ENCODE measurements at places on chromosomes 1 and 21.

GRCh38 chr1:66542811-66543767 lies 9.1 kb downstream of the SGIP1 start:
- no peaks in the 10 kb centered on the region for H3K4me1 ChIP-seq
- H3K4me3 ChIP-seq = no peak overlapping the region
- H3K36me3 ChIP-seq = no peaks in the 10 kb centered on the region
- no peaks in the 10 kb centered on the region for H3K27me3 ChIP-seq
- peak; percentile 88 for DNase-seq

DNA sequence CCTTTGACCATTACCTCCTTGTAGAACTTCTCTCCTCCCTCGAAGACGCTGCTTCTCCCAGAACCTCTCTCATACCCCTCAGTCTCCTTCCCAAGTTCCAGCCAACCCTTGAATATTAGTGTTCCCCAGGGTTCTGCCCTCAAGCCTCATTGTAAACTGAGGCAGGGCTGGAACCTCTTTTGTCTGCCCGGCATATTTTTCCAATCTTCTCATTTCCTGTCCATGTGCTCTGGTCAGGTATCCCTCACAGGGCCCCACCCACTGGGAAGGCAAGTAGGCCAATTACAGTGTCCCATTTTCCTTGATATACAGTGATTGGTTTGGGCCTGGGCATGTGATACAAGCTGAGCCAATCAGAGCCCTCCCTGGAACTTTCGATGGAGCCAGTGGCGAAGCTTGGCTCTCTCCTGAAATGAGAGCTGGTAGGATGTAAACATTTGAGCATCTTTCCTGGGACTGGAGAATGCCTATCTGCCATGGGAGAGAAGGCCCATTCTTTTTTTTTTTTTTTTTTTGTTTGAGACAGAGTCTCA lies 57.1 kb upstream of the ID3 start:
- H3K27ac ChIP-seq = no peak overlapping the region
- no peak for DNase-seq
- H3K4me1 ChIP-seq = no peaks in the 10 kb centered on the region

DNA sequence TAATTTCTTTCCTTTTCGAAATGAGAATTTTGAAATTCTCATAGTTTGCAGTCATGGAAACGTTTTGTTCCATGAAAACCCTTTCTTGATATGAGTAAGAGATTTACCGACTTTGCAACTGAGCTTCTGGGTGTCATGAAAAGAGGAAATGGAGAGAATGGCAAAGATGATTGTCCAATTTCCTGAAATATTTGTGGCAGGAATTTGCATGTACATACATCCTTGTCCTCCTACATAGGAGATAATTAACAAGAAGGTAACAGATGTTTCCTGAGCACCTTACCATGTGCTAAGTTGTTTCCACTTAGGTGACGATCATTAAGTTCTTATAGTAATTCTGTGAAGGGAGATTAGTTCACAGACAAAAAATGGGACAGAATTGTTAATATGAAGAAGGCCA lies 170.7 kb downstream of the NEGR1 start:
- H3K27me3 ChIP-seq = no peaks in the 10 kb centered on the region
- DNase-seq = no peak
- no peak overlapping the region for H3K4me3 ChIP-seq
- no peaks in the 10 kb centered on the region for H3K4me1 ChIP-seq
- H3K27ac ChIP-seq = no peak overlapping the region

- H3K4me1 ChIP-seq = no peaks in the 10 kb centered on the region
- H3K27ac ChIP-seq = no peak overlapping the region
- no peaks in the 10 kb centered on the region for H3K36me3 ChIP-seq
- H3K4me3 ChIP-seq = no peak overlapping the region
These were observed 128.6 kb upstream of the COL6A1 start for GRCh38 chr21:45852886-45853400.

DNA sequence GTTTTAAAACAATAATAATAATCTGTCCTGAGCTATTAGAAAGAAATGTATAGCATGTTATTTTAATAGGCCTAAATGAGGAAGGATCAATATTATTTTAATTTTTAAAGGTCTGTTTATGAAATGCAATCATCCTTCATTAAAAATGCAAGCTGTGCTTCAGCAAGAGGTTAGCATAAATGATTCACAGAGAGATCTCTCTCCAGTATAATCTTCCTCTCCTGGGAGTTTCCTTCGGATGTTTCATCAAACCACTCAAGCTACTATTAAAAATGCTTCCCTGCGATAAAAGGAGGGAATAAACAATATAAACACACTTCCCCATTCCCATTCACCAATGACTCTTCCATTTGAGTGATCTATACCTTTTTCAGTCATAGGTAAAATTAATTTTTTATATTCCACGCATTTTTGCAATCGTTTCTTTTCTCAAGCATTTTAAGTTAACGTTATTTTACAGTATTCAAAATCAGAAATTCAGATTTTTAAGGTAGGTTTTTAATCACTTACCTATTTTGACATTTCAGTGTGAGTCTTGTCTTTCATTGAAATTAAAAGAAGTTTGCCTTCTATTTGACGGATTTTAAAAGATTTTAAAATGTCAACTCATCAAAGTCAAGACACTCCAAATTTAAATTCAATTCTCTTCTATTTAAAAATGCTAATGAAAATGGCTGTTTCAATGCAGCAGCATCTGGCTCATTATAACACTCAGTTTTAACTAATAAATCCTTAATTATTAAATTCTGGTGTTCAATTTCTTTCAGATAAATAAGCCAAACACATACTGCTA lies 64.3 kb downstream of the RERE start:
- H3K36me3 ChIP-seq = no peaks in the 10 kb centered on the region
- no peaks in the 10 kb centered on the region for H3K27me3 ChIP-seq
- DNase-seq = no peak
- H3K4me3 ChIP-seq = no peak overlapping the region

GRCh38 chr1:24964811-24965570 lies 34.9 kb upstream of the RUNX3 start:
- H3K27me3 ChIP-seq = no peaks in the 10 kb centered on the region
- no peaks in the 10 kb centered on the region for H3K4me1 ChIP-seq
- peak; percentile 56 for DNase-seq
- H3K4me3 ChIP-seq = peak overlapping the region; percentile 2
- no peaks in the 10 kb centered on the region for H3K36me3 ChIP-seq

GRCh38 chr1:43047135-43047534 lies 88.5 kb upstream of the SLC2A1 start:
- no peak for DNase-seq
- no peaks in the 10 kb centered on the region for H3K27me3 ChIP-seq
- H3K4me1 ChIP-seq = no peaks in the 10 kb centered on the region
- no peak overlapping the region for H3K4me3 ChIP-seq

DNA sequence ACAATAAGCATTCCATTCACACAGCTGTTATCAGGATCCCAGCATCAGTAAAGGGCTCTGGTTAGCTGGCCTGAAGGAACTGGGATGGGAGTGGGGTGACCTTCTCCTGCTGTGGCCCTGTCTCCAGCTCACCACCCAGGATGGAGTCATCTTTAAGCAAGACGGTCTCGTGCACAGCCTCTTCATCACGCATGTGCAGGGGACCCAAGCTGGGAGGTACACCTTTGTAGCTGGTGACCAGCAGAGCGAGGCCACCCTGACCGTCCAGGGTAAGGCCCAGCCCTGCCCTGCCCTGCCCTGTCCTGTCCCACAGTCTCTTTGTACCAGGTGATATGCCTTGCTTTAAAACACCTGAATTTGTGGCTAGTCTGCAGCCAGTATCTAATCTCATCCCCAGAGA lies 24.3 kb downstream of the IGFN1 start:
- no peak overlapping the region for H3K27ac ChIP-seq
- DNase-seq = no peak

GRCh38 chr1:172230526-172230925 lies 190.0 kb upstream of the C1orf105 start:
- H3K36me3 ChIP-seq = no peaks in the 10 kb centered on the region
- no peak for DNase-seq
- no peaks in the 10 kb centered on the region for H3K27me3 ChIP-seq
- H3K27ac ChIP-seq = no peak overlapping the region
- no peaks in the 10 kb centered on the region for H3K4me1 ChIP-seq

- H3K27ac ChIP-seq = no peak overlapping the region
- peaks cover 16% of the 10 kb centered on the region for H3K4me1 ChIP-seq
- no peaks in the 10 kb centered on the region for H3K36me3 ChIP-seq
- no peaks in the 10 kb centered on the region for H3K27me3 ChIP-seq
- no peak for DNase-seq
- H3K4me3 ChIP-seq = no peak overlapping the region
These were observed 71.4 kb downstream of the ARHGEF16 start for GRCh38 chr1:3525551-3526482.

GRCh38 chr1:150409504-150410362 lies 45.8 kb downstream of the RPRD2 start:
- H3K4me3 ChIP-seq = no peak overlapping the region
- H3K27ac ChIP-seq = no peak overlapping the region
- no peak for DNase-seq
- no peaks in the 10 kb centered on the region for H3K27me3 ChIP-seq

DNA sequence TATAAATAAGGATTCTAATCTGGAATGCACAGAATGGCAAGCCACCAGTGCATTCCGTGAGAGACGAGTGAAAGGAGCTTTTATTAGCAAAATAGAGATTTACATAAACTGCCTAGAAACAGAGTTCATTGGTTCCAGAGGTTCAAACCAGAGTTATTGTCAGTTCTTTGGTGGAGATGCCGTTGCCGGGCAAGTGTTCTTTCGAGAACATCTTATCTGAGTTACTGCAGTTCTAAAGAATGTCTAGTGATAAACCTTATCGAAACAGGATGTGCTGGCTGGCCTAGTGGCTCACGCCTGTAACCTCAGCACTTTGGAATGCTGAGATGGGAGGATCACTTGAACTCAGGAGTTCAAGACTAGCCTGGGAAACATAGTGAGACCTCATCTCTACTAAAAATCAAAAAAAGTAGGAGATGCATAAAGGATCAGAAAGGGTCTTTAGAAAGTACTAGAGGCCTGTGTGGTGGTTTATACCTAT lies 19.9 kb upstream of the EVI5 start:
- no peaks in the 10 kb centered on the region for H3K4me1 ChIP-seq
- no peaks in the 10 kb centered on the region for H3K36me3 ChIP-seq
- DNase-seq = no peak
- peak overlapping the region; percentile 34 for H3K4me3 ChIP-seq
- H3K27me3 ChIP-seq = no peaks in the 10 kb centered on the region
- no peak overlapping the region for H3K27ac ChIP-seq

DNA sequence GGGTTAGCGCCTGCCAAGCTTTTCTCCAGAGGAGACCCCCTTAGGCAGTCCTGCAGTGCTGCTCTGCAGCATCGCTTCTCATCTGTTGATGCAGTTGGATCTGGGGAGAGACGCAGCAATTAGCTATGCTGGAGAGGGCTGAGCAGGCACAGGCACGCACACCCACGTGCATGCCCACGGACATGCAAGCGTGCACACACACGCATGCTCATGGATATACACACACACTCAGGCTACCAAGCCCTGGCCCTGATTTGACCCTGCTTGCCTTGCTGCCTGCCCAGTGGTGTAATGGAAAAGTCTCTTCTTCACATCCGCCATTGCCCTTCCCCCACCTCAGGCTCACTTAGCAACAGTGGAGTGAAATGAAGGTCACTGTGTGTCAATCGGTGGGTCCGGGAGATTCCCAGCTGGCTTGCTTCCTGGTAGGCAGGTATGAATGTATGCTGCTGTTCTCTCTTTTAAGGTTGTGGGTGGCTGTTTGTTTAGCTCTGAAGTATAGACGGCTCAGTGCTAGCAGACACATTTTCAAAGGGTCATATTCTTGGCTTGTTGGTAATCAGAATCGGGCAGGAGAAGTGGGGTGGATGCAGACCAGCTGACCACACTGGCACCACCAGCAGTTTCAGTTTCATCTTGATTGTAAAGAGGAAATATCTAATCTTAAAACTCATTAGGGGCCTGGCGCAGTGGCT lies 9.5 kb downstream of the ATP1B1 start:
- peak overlapping the region; percentile 16 for H3K4me3 ChIP-seq
- no peaks in the 10 kb centered on the region for H3K36me3 ChIP-seq
- no peak for DNase-seq
- no peaks in the 10 kb centered on the region for H3K4me1 ChIP-seq

Data from breast epithelium (tissue), 4 donors.